ENCODE measurements at places on chromosomes 7 and 10.

- DNase-seq: no peak
Measured at GRCh38 chr10:1199897-1200721, 143.9 kb downstream of the WDR37 start.

DNA sequence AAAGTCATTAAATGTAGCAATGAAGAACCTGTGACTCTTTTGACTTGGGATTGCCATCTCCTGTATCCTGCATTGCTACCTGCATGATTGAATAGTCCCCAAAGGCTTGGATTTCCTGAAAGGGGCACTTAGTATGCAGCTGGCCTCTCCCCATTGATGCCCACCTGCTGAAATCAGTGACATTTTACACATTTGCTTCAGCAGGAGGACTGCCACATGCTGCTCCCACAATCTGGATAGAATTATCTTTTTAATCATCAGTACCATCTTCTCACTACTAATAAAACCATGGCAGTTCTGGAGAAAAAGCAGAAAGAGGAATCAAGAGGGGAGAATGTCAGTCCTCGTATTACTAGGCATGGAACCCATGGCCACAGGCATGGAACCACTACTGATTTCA is 67.8 kb downstream of the SLC13A1 start:
- DNase-seq: no peak

GRCh38 chr10:84404783-84405182 is 76.4 kb downstream of the CCSER2 start:
- DNase-seq: no peak

DNA sequence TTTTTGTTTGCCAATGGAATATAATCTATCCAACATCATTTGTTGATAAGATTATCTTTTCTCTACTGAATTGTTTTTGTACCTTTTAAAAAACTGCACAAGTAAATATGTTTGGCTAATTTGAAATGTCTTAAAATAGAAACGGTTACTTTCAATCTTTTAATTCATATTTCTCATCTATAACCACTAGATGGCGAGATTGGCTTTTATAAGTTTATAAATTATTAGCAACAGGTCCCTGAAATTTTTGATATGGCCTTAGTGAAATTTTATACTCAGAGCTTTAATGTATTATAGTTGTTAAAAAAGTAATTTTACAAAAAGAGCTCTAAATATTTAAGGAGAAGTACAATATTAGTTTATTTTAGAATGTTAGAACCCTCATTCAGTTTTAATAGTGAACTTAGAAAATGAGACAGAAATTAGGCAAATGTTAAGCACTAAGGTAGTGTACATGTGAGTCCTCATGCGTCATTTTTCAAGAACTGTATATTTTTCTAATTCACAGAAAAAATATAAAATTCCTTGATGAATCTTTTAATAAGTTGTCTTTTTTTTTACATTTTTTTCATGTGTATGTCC is 592.5 kb downstream of the ARL4A start:
- no peak for DNase-seq

DNA sequence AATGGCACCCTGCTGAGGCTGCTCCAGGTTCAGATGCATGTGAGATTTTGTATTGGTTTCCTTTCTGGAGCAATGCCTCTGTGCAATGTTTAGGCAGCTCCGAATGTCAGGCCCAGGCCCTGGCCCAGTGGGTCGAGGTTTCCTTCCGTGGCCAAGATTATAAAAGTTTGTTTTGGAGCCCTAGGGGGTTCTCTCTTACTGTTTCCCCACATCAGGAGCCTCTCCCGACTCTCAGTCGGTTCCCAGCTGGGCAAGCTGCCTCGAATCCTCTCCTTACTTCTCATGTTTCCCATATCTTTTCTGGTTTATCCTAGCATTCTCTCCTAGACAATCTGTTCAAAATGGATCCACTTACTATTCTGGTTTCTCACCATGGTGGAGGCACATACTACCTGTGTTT is 11.0 kb downstream of the TMEM140 start:
- DNase-seq: no peak

DNA sequence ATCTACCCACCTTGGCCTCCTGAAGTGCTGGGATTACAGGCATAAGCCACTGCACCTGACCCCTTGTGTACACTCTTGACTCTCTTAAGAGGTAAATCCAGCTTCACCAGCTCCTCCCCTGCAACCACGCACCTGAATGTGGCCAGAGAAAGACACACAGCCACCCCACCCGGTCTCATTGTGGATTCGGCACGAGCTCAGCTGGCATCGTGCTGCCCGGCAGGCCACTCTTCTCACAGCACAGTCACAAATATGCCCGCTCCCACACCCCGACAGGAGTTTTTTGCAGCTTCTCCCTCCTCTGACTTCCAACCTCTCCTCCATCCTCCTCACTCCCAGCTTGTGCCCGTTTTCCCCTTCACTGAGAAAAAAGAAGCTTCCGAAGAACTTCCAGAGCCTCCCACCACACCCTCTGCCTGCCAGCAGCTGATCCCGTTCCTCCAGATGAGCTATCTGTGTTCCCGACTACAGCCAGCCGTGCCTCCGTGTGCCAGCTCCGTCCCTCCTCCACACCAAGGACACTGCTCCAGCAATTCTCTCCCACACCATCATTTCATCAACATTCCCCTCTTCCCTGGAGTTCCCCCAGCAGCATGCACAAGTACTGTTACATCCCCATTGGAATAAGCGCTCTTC is 8.0 kb upstream of the SMARCD3 start:
- no peak for DNase-seq

DNA sequence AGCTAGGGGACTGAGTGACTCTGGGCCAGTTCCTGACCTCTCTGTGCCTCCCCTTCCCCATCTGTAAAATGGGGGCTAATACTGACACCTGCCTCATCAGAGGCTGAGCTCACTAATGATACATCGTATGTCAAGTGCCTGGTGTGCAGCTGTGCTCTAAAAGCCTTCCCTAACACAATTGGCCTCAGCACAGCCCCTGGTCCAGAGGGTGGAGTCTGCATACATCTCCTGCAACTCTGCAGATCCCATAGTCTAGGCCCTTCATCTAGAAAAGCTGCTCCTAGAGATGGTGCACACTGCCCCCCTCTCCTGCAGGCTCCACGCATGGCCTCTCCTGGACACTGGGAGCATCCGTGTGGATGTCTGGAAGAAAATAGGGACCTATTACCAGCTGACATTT is 255.0 kb downstream of the RPS24 start:
- DNase-seq: no peak

DNA sequence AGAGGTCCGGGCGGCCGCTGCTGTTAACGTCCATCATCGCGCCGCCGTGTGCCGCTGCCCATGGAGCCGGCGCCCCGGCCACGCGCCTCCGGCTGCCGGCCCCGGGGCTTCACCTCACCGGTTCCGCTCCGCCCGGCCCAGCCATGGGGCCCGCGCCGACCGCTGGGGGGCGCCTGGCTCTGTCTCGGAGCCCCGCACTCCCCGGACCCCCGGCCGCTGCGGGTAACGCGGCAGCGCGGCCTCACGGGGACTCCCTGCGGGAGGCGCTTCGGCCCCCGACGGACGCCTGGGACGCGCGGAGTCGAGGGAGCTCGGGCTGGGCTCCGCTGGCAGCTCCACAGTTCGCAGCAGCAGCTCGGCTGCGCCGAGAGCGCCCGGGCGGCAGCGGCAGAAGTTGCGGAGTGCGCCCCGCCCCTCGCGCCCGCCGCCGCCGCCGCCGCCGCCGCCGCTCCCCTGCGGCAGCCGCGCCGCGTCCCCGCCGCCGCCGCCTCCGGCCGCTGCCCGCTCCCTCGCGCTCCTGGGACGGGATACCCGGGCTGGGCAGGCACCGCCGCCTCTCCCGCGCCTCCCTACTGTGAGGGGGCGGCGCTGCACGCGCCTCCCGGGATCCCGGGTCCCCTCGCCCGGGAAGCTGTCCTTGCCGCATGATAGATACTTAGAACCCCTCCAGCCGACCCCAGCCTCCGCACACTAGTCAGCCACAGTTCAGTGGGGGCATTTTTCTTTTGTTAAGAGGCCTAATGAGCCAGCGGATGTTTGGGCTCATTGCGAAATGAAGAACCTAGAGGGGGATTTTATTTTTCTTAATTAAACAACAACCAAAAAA is at the start of gene HTR7:
Gene HTR7 (minus strand): TSS at position 405 of the 826 bp plus-strand sequence. CDS start 368 bp downstream, at position 37.
- DNase-seq: no peak

- no peak for DNase-seq
Measured at GRCh38 chr10:121078036-121078435, 226.9 kb downstream of the WDR11 start.

DNA sequence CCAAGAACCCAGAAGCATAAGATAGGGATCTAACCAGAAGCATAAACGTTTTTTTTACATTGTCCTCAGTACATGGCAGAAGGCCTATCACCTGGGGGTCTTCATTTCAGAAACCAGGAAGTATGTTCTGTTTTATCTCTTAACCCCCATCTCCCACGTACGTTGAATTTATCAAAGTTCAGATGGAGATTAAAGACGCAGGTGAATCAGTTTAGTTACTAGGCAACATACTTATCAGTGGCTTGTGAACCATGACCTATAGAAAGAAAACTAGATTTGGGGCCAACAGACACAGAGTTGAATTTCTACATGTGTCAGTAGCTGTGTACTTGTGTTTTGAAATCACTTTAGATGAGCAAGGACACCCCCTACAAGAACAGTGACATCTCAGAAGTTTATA is 122.7 kb downstream of the GPR158 start:
- no peak for DNase-seq

DNA sequence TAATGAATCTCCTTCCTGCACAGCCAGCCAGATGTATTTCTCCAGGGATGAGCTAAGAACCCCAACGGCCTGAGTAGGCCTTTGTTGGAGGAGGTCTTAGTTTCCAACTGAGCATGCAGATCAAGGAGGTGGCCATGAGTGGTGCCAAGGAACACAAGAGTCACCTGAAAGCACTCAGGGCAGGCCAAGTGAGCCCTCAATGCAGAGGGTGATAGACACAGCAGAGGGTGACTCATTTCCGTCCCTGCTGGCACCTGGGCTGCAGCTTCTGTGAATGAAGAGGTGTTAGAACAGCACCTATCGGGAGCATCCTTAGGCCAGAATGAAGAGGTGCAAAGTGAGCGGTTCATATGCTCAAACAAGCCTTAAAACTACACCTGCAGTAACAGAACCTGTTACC is 211.8 kb downstream of the FRMD4A start:
- no peak for DNase-seq

DNA sequence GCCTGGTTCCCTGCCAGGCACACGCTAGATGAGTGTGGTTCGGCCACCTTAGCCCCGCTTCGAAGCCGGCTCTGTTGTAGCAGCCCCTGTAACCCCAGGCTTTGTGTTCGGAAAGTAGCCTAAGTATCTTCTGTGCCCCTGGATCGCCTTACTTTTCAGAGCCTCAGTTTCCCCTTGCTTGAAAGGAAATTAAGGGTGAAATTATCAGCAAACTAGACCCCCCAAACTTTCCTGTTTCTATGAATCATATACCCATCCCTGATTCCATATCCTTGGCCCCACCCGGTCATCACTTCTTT is 312 bp downstream of the PDCD11 start:
- DNase-seq: no peak

DNA sequence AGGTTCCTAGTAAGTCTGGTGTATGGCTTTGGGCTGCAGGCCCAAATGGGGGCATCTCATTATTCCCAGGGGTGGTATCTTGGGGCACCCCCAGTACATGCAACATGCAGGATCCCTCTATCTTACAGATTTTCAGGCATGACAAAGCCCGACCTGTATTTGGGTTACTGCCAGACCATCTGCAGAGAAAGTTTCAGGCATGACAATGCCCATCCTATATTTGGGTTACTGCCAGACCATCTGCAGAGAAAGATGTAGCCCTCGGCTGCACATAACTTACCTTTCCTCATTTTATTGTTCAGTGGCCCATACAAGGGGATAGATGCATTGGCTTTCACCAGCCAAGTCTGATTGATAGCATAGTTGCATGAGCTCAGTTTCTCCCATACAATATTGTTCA is 112.2 kb upstream of the RAB18 start:
- no peak for DNase-seq
